ENCODE measurements at places on chromosomes 7 and 10.

GRCh38 chr10:42734536-42734935 lies 48.1 kb upstream of the BMS1 start:
- no peak for DNase-seq

GRCh38 chr7:102284891-102285539 lies 1.7 kb upstream of the SH2B2 start:
- no peak for DNase-seq

DNA sequence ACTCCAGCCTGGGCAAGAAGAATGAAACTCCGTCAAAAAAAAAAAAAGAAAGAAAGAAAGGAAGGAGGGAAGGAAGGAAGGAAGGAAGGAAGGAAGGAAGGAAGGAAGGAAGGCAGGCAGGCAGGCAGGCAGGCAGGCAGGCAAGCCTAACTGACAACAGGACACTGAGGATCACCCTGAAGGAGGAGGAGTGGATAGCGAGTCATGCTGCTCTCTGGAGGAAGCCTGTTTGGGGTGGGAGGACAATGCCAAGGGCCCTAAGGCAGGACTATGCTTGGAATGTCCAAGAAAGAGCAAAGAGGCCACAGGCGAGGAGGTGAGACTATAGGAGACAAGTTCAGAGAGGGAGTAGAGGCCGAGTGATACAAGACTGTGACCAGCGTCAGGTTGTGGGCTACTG lies 107.0 kb upstream of the PARD3 start:
- DNase-seq, result no peak

DNA sequence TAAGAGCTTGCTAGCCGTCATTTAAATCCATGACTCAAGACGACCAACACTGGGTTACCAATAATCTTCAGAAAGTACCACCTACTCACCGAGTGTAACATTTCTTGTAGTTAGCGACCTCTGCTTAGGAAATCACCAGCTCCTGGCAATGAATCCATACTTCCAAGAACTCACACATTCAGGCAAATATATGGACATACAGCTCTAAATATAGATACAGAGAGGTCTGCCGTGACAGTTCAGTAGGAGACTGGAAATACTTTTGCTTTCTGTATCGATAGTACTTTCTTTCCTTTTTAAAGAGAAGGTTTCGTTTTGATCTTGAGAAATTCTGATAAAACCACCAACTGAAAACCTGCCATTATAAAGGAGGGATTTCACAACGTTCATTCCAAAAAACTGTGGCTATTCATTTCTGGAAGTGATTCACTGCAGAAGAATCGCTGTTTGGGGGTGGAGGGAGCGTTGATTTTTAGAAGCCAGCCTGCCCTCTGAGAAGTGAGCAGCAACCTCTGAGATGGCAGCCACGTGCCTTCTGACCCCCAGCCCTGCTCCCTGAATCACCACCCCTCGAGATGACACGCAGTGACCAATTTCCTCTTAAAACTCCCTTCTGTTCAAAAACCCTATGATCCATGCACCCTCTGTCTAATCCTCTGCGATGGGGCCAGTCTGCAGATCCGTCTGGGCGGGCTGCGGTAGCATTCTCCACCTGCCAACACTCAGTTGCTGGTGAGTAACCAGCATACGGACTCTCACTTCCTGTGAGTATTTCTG lies 179.0 kb upstream of the KLF14 start:
- peak; percentile 75 for DNase-seq

DNA sequence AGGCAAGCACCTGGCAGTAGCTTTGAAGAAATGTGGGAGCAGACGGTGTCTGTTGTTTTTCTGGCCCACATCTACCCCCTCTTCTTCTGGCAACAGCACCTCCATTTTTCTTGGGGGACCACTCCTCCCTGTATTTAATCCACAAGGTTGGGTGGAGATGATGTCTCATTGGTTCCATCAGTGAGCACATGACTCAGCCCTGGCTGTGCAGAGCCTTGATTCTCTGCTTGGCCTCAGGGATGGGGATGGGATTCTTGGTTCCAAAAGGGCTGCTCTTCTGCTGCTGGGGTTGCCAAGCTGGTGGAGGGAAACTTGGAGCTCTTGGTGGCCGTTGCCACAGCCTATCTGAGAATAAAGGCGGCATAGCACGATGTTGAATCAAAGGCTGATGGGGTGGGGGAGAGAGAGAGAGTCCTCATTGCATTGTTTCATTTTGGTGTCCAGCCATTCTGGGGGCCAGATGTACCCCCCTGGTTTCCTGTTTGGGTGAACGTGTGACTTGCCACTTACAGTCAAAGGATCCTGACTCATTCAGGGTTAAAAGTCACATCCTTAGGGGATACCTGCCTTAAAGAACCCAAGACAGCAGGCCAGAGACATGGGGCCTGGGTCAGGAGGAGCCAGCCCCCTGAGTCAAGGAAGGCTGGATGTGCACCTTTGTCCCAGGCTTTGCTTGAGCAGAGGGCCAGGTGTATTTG lies 25.9 kb downstream of the GRK5 start:
- no peak for DNase-seq

- DNase-seq, result peak; percentile 13
Measured at GRCh38 chr10:90872648-90873020, 860 bp downstream of the RPP30 start.

- DNase-seq, result peak; percentile 22
Measured at GRCh38 chr7:7321681-7322080, 139.3 kb downstream of the C1GALT1 start.

DNA sequence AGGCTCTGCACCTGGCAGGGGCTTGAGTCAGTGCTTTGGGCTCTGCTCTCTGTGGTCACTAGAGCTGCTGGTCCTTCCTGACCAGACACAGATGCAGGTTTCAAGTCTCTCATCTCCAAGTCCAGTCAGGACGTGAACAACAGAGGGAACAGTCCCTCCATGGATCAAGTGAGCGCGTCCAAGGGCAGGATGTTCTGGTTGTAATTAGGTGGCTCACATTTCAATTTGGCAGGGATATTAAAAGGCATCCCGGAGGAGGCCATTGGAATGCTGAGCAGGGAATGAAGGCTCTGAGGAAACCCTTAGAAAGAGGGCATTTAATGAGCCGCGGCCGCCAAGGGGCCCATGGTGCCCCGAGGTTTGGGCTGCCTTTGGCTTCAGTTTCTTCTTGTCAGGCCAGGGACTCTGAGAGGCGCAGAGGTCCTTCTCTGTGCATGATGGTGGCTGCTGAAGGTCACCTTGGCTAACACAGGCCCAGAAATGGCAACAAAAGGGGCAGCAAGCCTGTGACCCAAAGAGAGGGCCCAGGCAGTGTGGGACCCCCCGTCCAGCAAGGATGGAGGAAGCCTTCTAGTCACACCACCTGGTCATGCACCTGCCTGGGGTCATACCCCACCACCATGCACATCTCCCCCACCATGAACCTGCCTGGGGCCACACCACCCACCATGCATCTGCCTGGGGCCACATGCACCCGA lies 30.7 kb upstream of the INPP5A start:
- DNase-seq, result no peak
